Muscle of arm (tissue), 14 donors: ENCODE measurements at places on chromosomes 16 and 17.

DNA sequence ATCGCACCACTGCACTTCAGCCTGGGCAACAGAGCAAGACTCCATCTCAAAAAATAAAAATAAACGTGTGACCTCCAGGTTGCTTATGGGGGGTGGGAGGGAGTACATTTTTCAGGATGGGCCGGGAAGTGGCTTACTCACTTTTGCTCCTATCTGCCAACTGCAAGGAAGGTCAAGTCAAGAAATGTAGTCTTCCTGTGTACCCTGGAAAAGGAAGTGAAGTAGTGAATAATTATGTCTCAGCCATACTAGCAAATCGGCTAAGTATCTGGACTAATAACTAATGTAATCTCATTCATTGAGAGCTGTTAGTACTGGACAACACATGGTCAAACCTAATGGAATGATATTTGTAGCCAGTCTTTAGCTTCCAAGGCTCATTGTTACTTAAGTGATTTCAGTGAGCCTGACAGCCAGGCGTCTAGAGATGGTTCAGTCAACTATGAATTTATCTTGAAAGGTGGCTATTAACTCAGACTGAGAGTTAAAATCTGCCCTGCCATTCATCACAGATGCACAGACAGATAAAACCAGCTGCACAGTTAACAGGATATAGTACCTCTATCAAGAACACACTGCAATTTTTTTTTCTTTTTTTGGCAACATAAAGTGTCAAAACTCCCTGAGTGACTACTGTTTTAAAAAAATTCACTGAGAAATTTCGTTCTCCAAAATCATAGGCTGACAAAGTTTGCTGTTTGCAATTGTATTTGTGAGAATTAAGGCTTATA is 3.7 kb upstream of the TACO1 start:
- no peak for DNase-seq

- no peak for DNase-seq
Measured at GRCh38 chr17:4678448-4679026, 25.4 kb downstream of the PELP1 start.

- DNase-seq, result no peak
Measured at GRCh38 chr17:81428948-81429774, 33.9 kb downstream of the BAHCC1 start.

DNA sequence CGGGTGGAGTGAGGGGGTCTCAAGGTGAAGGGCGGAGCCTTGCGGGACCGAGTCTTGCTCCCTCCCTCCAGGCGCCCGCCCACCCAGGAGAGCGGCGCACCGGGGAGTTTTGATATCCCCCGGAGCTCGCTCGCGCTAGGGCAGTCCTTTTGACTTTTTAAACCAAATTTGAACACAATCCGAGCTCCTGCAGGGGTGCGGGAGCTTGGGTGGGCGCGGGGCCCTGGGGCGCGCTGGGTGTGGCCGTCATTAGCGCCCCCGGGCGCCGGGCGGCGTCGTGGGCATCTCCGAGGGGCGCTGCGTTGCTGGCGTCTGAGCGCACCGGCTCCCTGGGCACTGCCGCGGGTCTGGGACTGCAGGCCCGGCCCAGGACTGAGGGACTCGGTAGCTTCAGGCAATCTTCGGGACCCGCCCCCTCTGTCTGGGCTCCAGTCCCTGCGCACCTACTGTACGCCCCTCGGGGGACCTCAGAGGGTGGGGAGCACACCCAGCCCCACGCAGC is 10.9 kb downstream of the MAF start:
- DNase-seq, result no peak

DNA sequence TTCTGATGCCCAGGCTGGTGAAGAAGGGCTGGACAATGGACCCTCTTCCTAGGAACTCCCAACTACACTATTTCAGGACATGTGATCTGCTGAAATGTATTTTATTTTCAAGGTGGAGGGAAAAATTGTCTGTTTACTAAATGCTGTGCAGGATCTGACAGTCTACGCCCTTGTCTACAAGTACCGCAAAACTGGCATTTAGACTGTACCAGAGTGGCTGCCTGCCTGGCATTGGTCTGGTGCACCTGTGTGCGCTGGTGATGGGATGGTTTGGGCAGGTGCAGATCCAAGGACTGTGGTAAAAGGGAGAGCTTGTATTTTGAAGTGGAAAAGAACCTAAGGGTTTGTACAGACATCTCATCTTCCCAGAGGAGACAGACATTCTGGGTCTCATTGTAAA is 79.7 kb downstream of the AIPL1 start:
- no peak for DNase-seq

DNA sequence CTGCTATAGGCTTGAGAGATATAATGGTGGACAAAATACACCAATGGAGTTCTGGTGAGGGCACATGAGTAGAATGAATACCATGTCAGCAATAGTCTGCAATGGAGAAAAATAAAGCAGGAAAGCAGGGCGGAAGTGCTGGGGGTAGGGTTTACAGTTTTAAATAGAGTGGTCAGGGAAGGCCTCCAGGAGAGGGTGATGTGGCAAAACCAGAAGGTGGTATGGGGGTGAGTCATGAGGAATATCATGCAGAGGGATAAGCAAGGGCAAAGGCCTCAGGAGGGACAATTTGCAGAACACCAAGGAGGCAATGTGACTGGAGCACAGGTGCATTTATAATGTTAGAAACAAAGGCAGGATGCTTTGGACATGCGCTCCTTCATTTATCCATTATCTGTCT is 102.0 kb downstream of the ITFG1 start:
- DNase-seq, result no peak

- DNase-seq, result no peak
Measured at GRCh38 chr17:50596191-50597037, 35.9 kb downstream of the CACNA1G start.

GRCh38 chr16:17481736-17482135 is 11.0 kb upstream of the XYLT1 start:
- no peak for DNase-seq

- DNase-seq, result no peak
Measured at GRCh38 chr17:73172252-73172651, 7.4 kb downstream of the SSTR2 start.

DNA sequence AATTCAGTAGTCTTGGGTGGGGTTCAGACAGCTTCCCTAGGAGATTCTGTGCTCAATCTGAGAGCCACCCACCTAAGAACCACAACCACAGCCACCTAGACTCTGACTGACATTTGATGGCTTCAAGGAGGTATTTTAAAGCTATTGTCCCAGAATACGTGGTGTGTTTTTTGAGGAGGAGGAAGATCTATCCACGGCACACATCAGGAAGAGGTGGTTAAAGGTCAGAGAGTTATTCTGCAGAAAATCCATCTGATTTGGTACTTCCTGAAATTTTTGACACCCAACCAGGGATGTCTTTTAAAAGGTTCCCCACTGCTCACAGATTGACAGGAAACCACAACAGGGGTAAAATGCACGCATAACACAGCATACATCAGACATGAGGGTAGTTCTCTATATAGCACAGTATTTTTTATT is 25.1 kb downstream of the SMARCE1 start:
- DNase-seq, result no peak

DNA sequence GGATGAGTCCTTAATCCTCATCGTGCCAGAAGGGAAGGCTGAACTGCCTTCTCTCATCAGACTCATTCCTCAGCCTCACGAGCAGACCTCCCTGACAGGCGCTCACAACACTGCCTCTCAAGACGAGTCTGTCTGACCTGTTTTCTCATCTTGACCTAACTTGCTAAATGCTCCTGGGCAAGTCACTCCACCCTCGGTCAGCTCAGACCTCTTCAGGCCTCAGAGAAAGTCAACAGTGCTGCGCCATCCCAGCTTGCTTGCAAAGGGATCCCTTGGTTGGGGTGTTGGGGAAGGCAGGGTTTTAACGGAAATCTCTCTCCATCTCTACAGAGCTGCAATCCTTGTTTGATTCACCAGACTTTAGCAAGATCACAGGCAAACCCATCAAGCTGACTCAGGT is 15.0 kb downstream of the SERPINF1 start:
- DNase-seq, result no peak

GRCh38 chr17:73539166-73539565 is 105.1 kb downstream of the SDK2 start:
- no peak for DNase-seq

GRCh38 chr17:75319904-75320691 is 30.9 kb upstream of the SLC25A19 start:
- DNase-seq, result no peak

- DNase-seq, result no peak
Measured at GRCh38 chr16:23508589-23509440, 1.5 kb downstream of the GGA2 start.

GRCh38 chr16:62201911-62202310 is 165.7 kb upstream of the CDH8 start:
- DNase-seq, result no peak

- no peak for DNase-seq
Measured at GRCh38 chr17:50499721-50500120, 8.5 kb upstream of the MYCBPAP start.

GRCh38 chr16:10579965-10580882 is at the start of gene EMP2:
EMP2 (minus strand) TSS chr16:10580598; CDS start chr16:10547617, 32,981 bp downstream.
- DNase-seq, result peak; percentile 82

DNA sequence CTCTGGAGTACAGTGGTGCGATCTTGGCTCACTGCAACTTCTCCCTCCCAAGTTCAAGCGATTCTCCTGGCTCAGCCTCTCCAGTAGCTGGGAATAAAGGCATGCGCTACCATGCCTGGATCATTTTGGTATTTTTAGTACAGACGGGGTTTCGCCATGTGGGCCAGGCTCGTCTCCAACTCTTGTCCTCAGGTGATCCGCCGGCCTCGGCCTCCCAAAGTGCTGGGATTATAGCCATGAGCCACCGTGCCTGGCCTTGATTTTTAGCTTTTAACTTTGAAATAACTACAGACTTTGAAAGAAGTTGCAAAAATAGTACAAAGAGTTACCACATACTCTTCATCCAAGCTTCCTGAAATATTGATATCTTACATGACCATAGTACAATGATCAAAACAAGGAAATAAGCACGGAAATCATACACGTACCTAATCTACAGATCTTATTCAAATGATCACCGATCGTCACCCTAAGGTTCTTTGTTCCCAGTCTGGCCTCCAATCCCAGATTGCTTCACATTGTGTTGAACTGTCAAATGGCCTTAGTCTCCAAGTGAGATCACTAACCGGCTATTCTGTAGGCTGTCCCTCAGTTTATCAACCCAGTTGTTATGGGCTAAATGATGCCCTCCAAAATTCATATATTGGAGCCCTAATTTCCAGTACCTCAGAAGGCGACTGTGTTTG is 18.4 kb downstream of the NPIPA1 start:
- DNase-seq, result no peak

DNA sequence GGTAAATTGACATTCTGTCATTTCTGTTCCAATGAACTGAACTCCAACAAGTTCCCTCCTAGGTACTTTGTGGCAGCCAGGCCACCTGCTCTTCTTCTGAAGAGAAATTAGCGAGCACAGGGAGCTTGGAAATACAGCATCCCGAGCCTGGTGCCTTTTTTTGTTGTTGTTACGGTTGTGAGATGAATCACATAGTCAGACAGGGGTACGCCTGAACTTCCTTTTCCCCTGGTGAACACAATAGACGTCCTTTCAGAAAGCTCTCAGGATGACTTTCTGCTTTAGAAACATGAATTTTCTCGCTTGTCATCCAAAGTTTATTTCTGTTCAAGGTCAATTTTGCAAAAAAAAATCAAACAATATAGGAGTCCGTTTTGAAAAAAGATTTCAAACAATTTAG is 53.9 kb upstream of the XYLT1 start:
- DNase-seq, result no peak

DNA sequence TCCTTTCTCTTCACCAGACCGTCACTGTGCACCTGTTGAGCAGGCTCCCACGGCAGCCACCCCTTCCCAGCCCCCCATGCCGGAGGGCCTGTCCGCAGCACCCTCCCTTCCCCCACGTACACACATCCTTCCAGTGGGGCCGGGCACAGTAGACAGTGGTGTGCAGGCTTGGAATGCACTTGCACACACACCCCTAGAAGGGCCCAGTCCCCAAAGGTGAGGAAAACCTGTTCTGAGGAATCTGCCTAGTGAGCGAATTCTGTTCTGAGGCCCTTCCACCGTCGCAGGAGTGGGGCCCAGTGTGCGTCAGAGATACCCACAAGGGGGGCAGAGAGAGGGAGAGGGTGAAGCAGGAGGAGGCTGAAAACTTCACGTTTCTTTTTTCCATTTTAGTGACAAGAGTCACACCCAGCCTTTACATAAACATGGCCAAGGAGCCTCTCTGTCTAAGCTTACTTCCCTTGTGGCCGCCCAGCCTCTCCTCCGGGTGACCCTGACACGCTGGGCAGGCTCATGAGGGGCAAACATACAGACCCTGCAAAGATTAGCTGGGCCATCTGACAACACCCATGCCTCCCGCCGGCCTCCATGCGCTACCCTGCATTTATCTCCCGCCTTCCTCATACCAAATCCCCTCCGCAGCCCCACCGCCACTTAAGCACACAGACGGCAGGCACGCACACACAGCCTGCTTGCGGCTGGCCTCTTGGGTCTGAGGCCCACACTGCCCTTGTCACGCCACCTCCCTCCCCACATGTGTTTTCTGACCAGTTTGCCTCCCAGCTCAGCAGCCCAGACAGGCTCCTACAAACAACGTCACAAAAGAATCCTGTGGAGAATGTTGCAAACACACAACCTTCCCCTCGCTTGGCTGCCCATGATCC is 1.8 kb downstream of the ZBTB4 start:
- DNase-seq, result no peak

GRCh38 chr16:4693956-4694641 is 737 bp downstream of the NUDT16L1 start:
- DNase-seq, result no peak

DNA sequence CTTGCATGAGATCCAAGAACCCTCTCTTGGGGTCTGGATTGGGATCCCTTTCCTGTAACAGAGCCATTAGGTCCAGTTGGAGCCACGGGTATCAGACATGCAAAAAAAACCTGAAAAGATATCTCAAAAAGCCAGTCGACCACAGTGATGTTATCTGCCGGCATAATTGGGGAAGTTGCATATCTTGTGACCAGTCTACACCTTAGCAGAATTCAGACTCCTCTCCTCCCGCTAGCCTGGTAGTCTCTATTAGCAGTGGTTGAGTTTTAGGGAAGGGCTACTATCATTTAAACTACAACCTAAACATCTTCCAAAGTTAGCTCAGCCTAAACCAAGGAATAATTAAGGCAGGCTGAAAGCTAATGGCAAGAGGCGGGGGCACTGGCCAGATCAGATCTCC is 16.2 kb upstream of the PSMD7 start:
- DNase-seq, result no peak

- DNase-seq, result no peak
Measured at GRCh38 chr16:11354407-11354732, 9.1 kb downstream of the RMI2 start.
